COR-L47 (cell line): ENCODE measurements at places on chromosomes 12 and 14.

GRCh38 chr14:94346841-94347240 lies 23.7 kb upstream of the SERPINA6 start:
- DNase-seq, result no peak

DNA sequence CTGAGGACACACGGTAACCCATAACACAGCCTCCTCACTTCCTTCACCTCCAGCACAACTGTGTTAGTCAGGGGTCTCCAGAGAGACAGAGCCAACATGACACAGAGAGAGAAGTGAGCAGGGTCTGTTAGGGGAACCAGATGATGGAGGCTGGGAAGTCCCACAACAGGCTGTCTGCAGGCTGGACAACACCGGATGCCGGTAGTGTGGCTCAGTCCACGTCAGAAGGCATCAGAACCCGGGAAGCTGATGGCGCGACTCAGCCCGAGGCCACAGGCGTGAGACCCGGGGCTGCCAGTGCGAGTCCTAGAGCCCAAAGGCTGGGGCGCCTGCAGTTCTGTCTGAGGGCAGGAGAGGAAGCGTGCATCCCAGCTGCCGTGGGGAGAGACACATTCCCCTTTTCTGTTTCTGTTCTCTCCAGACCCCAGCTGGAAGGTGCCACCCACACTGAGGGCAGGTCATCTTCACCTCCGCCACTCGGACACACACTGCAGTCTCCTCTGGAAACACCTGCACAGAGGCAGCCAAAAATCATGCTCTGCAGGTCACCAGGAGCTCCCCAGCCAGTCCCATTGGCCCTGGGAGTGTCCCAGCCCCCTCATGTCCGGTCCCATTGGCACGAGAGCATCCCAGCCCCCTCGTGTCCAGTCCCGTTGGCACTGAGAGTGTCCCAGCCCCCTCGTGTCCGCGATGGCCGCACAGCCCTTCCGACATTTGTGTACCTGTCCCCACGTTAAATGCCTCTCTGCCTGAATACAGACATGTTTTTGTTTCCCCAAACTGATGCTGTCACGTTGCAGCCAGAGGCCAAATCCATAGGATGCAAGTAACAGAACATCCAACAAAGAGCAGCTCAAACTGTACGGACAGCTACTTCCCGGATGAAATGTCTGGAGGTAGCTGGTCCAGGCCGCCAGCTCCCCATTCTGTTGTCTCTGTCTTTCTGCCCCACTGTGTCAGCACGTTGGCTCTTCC lies 7.9 kb upstream of the FBRSL1 start:
- no peak for DNase-seq

DNA sequence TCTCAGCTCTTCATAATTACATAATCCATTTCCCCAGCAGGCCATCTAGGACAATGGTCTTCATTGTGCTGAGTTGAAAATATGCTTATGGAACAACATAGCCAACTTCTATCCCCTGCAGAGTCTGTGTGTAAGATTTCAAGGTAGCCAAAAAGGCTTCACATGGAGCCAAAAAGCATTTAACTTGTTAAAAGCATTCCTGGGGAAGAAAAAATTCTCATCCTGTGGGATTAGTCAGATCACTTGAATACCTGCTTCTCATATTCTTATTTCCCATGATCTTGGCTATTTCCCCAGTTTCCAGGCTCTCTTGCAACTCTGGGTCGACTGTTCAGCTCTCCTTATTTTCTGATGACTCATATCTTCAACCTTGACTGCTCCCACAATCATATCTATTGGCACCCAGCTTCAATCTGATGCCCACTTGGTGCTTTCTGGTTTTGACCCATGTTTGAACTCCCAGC lies 178.9 kb downstream of the KLHL28 start:
- DNase-seq, result no peak

GRCh38 chr12:24617471-24617870 lies 331.4 kb downstream of the BCAT1 start:
- no peak for DNase-seq

GRCh38 chr14:51202914-51203665 lies 37.0 kb upstream of the TMX1 start:
- no peak for DNase-seq

DNA sequence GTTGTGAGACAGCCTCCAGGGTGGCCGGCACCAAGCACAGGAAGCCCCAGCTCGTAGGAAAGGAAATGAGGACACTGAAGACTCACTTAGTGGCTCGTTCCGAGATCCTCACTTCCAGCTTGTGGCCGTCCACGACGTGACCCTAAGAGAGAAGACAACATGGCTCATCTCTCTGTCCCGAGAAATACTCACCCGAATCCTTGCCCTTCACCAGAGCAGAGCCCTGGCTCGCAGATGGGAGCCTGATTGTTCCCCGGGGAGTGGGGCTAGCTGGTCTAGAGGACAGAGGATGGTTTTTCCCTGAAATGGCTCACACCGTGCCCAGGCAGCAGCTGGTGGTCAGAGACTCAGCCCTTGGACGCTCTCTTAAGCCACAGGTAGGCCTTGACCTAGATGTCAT lies 47.8 kb downstream of the RBM19 start:
- no peak for DNase-seq

DNA sequence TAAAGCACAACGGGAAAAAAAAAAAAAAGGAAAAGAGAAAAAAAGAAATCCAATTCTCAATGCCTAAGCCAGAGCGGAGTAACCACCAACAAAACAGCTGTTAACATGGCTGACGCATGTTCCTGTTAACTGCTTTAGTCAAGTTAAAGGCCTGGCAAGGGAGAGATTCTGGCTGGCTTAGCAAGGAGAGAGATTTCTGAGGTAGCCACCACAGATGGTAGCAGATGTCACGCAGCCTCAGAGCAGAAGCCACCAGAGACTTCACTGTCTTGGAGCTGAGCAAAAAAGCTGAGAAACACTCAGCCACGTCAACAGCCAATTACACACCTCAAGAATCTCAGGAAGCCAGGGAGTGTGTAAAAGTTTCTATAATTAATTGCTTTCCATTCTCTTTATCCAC lies 87.1 kb downstream of the TMCC3 start:
- DNase-seq, result no peak

GRCh38 chr12:117408161-117408791 lies 46.9 kb upstream of the NOS1 start:
- DNase-seq, result no peak

- no peak for DNase-seq
Observed at GRCh38 chr12:81070846-81071245, 7.0 kb upstream of the ACSS3 start.

DNA sequence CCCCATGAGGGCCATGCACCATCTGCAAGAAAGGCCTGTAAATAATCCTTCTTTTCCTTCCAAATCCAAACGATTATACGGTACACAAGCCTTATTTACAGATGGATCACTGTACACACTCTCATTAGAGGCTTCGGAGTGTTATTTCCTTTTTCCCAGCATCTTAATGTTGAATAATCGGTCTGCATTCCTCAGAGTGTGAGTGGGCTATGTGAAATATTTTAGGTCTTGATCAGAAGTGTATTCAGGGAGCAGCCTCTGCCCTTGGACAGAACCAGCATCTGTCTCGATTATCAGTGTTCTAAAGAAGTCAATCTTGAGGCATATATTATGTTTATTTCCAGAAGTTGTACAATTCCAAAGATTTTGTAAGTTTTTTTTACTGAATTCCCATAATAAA lies 340.6 kb downstream of the SEC23A start:
- no peak for DNase-seq

DNA sequence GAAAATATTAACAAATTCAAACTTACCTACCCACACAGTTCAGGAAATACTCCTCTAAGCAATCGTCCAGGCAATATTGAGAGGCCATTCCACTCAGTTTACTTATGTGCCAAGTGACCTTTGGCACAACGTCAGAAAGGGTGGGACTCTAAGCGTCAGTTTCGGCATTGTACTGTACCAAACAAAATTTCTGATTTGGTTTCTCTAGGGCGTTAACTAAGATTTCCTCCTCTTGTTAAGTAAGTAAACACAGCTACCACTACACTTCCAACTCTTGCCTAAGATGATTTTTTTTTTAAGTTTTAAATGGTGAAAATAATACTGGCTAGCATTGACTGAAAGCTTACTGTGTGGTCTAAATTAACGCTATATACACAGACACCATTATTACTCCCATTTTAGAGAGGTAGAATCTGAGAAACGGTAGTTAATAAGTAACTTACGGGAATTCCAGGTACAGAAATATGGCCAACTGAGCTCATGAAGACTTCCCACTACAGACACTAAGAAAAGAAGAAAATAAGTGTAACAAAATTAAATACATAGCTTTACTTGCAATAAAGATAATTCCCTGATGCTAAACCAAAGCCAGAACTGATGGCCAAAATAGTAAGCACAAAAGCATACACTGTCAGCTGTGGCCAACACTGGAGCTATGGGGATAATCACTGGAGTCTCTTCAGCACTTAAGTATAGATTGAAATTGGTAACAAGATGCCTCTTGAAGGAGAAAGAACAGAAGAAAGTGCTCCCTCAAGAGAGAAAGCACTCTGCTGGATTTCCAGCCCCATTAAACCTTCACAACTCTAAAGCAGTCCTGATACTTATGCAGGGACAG lies 76.1 kb downstream of the EPS8 start:
- no peak for DNase-seq

GRCh38 chr12:3049611-3050249 lies 27.4 kb upstream of the TSPAN9 start:
- no peak for DNase-seq

- no peak for DNase-seq
Observed at GRCh38 chr12:64240781-64241180, 18.7 kb upstream of the KICS2 start.

DNA sequence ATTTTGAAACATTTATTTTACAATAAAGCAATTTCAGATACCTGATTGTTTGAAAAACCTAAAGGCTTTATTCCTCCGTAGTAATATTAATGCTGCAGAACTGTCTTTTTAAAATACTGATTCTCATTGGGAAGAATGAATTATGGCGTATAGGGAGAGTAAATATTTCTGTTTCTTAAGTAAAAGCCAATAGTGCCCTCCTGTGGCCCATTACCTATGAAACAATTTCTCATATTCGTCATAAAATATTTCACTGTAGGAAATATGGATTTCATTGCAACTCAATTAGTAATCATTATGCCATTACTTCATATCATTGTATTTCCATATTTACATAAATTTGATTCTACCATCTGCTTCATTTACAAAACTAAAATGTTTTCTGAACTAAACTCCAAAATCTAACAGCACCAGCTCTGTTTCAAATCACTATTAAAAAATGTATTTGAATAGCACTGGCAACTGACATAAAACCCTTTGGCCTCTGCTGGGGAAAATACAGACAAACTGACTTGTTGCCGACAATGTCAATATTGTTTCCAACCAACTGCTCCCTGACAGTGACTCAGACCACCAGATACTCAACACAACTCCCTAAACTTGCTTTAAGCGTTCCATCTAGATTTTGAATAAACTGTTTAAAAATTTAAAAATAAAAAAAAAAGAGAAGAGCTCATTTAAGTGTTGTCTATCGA lies 290.3 kb downstream of the NAV3 start:
- peak; percentile 18 for DNase-seq

- DNase-seq, result no peak
Observed at GRCh38 chr14:55949708-55950107, 168.5 kb upstream of the PELI2 start.

DNA sequence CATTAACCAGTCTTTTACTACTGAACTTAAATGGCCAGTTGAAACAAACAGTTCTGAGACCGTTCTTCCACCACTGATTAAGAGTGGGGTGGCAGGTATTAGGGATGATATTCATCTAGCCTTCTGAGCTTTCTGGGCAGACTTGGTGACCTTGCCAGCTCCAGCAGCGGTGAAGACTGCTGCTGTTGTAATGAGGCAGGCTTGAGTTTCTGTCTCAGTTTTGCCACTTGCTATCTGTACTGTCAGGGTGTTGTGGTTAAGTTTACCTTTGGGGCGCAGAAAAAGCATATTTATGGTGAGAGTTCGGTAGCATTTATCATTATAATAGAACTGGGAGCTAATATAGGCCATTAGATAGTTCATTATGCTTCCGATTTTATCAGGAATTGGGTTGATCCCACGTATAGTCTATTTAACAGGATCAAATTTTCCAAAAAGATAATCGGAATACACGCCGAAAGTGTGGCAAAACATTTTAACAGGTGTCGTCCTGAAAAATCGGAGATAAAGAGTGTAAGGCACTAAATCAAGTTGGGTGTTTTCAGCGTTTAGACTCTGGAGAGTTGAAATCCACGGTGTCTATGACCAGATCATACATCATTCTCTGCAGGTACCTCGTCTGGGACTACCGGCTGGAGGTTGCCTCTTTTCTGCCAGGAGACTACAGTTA lies 688 bp upstream of the NECAP1 start:
- no peak for DNase-seq

DNA sequence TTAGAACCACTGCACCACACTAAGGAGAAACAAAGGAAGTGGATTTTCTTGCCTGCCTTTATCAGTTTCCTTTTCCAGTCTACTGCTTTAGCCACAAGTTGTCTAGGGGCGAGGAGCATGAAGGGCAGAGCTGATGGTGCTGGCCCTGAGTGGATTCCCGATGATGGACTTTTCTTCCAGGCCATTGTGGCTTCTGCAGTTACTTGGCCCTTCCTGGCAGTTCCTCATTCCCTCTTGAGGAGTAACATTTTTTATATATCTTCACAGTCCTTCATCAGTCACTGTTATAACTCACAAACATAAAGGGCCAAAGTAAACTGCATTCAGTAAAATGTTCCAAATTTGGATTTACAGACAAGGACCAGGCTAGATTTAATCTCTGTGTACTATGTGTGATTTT lies 61.2 kb upstream of the SRSF5 start:
- no peak for DNase-seq

DNA sequence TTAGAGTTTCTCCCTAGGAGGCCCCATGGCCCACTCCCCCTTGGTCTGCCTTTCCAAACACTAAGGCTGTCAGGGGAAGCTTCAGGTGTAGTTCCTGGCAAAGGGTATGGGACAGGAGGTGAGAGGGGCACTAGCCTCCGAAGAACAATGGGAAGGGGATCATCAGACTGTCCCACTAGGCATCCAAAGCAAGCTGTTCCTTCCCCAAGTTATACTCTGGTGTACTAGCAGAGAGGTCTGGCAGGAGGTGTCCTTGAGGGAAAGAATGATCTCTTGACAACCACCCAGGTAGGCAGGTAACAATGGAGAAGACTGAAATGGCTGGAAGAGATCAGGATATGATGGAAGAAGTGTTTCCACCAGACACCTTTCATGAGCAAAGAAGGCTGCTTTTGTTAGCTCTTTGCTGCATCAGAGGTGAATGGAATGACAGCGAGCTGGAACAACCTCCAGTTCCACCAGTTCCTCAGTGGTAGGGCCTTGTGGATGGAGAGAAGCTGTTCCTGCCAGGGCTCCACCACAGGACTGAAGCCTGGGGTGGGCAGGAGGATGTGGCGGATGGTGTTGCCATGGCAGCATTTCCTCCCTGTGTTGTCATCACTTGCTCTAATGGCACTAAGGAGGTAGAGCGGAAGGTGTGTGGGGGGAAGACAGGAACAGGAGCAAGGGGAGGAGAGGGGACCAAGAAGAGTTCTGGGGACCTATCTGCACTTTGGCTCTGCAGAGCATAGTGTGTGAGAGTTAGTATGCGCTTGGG lies 2.3 kb upstream of the AGAP2 start:
- peak; percentile 13 for DNase-seq

DNA sequence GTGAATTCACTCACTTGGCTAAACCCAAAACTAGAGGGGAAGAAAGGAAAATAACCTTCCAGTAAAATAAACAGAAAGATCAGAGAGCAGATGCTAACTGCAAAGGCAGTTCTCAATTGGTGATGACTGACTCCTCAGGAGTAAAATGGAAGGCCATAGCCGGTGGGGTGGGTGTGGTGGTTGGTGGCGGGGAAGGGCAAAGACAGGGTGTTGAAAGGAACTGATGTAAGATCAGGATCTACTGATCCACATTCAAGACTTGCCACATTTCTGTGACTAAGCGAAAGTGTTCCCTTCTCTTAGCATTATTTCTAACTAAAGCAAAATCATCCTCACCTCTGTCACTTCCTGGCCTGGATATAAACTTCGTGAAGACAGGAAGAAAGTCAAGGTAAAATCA lies 26.3 kb upstream of the TC2N start:
- DNase-seq, result no peak
